ENCODE measurements at places on chromosomes 7 and 10. TPM values are rescaled to one million over a fixed set of nuclear protein-coding genes. Genes with fewer than 3 reads are reported as not detected.

DNA sequence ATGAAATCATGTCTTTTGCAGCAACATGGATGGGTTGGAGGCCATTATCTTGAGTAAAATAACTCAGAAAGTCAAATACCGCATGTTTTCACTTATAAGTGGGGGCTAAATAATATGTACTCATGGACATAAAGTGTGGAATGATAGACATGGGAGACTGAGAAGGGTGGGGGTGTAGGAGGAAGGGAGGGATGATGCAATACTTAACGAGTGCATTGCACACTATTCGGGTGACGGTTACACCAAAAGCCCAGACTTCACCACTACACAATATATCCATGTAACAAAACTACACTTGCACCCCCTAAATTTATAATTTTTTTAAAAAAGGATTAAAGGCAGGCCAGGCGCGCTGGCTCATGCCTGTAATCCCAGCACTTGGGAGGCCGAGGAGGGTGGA is 13.6 kb downstream of the LGI1 start:
- no peak for DNase-seq

Gene SAMD9
- total RNA-seq: 85.6 TPM

DNA sequence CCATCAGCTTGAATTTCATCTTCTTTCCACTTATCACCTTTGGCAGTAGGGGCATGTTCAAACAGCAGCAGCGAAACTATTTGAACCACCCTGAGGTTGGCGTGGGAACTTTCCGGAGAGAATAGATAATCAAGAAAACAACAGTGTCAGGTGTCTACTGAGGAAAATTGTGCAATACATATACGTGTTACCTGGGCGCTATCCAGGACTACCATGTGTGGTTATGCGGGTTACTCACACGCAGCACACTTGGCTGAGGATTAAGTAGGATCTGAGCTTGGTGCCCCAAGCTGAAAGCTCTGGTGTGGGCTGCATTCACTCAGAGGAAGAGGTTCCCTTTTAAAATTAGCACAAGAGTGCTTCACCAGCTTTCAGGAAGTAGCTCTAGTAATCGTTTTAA is 8.8 kb upstream of the ABI1 start:
- no peak for DNase-seq

DNA sequence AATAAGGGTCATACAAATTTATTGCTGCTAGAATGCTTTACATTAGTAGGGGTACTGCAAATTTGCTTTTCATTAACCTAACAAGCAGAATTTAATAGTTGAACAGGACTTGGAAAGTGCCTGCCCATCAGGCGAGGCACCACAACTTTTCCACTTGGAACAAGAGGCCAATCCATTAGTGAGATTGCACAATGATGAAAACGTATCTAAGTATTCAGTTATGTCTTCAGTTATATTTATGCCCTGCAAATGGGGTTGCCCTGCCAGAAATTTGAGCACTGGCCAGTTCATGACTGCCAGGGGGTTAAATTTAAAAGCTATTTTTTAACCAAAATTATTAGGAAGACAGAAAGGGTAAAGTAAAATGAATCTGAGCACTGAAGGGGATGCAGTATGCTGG is 111.1 kb upstream of the PALS2 start:
- no peak for DNase-seq

Gene NPFFR1
- total RNA-seq: not detected

Data from activated CD8-positive, alpha-beta memory T cell treated with anti-CD3 and anti-CD28 coated beads, Interleukin-2, amount 10 ng/mL, durations not matched to agents 7 days and 5 days (primary cell).